NT2/D1 (cell line): ENCODE measurements at places on chromosomes 1 and 21.

- DNase-seq = no peak
Observed at GRCh38 chr1:162639718-162640117, 7.5 kb downstream of the DDR2 start.

GRCh38 chr1:91876040-91876470, 9.9 kb downstream of the TGFBR3 start:
- no peak for DNase-seq

DNA sequence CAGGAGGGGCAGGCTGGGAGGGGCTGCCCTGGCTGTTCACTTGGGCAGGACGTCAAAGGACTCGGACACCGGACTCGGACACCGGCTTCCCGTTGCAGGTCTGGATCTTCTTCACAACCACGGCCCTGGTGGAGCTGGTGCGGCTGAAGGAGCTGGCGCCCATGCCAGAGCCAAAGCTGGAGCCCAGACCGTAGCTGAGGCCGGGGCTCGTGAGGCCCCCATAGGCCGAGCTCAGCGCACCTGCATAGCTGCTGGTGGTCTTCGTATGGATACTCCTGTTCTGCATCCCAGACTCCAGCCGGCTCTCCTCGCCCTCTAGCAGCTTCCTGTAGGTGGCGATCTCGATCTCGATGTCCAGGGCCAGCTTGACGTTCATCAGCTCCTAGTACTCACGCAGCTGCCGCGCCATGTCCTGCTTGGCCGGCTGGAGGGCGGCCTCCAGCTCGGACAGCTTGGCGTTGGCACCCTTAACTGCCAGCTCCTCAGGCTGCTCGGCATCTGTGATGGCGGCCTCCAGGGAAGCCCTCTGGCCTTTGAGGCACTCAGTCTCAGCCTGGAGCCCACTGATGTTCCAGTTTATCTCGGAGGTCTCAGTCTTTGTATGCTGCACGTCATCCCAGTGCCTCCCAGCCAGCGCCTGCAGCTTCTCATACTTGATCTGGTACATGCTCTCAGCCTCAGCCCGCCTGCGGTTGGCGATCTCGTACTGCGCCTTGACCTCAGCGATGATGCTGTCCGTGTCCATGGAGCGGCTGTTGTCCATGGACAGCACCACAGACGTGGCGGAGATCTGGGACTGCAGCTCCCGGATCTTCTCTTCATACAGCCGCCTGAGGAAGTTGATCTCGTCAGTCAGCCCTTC, 15.1 kb upstream of the KLF17 start:
- peak; percentile 51 for DNase-seq

GRCh38 chr1:28010969-28011368, 51.2 kb downstream of the XKR8 start:
- no peak for DNase-seq

GRCh38 chr1:150979092-150980056, 2.7 kb upstream of the ANXA9 start:
- peak; percentile 92 for DNase-seq

GRCh38 chr1:111399792-111400610, 27.5 kb downstream of the OVGP1 start:
- peak; percentile 35 for DNase-seq

GRCh38 chr1:57188168-57188567, 222.4 kb upstream of the C8B start:
- no peak for DNase-seq

- DNase-seq = peak; percentile 87
Observed at GRCh38 chr1:52842643-52843310, at the start of gene ZYG11A. ZYG11A (plus strand) TSS chr1:52842760; CDS start chr1:52842884, 124 bp downstream.

GRCh38 chr1:159296706-159297375, 5.3 kb upstream of the FCER1A start:
- no peak for DNase-seq

GRCh38 chr1:208221291-208221622, 22.9 kb downstream of the PLXNA2 start:
- DNase-seq = no peak

GRCh38 chr1:35120458-35121133, 41.4 kb downstream of the ZMYM1 start:
- no peak for DNase-seq

DNA sequence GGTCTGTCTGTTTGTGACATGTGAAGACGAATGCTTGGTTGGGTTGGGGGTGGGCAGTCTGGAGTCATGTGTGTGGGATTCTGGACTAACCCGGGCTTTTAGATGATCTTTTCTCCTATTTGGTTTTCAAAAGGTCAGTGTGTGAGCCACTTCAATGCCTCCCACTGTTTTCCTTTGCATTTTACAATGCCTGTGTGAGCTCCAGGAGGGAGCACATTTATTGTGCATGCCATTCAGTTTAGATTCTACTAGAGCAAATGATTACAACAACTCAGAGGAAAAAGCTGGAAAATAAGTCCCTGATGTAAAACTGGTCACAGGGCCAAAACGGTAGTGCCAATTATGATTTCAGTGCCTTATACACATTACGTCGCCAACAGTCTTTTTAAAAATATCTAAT, 90.9 kb downstream of the LYPLAL1 start:
- DNase-seq = peak; percentile 28

GRCh38 chr1:168966636-168967035, 139.9 kb upstream of the ATP1B1 start:
- DNase-seq = no peak

GRCh38 chr1:94725566-94725965, 94.6 kb upstream of the SLC44A3 start:
- DNase-seq = no peak

- DNase-seq = no peak
Observed at GRCh38 chr1:207427832-207428585, 26.1 kb upstream of the CR2 start.

- DNase-seq = no peak
Observed at GRCh38 chr1:175155473-175155856, 37.1 kb downstream of the KIAA0040 start.

- DNase-seq = no peak
Observed at GRCh38 chr1:212470059-212470458, 37.3 kb downstream of the NENF start.

DNA sequence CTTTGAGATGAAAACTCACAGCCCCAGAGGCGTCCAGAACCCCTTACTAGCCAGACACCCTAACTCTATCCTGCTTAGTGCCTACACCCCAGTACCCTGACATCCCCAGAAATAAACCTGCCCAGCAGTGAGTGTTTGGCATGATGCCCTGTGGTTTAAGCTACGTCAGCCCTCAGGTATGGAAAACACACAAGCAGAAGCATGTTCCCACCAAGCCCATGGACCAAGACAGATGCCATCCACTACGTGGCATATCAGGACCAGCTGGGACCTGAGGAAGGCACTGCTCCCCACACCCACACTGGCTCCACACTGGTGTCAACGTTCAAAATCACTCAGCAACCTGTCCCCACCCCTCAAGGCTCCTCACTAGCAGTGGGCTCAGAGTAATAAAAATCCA, 116.4 kb downstream of the SYT2 start:
- no peak for DNase-seq

- no peak for DNase-seq
Observed at GRCh38 chr1:909861-910310, 13.8 kb upstream of the SAMD11 start.

- DNase-seq = no peak
Observed at GRCh38 chr1:70146488-70146887, 58.9 kb downstream of the LRRC40 start.

DNA sequence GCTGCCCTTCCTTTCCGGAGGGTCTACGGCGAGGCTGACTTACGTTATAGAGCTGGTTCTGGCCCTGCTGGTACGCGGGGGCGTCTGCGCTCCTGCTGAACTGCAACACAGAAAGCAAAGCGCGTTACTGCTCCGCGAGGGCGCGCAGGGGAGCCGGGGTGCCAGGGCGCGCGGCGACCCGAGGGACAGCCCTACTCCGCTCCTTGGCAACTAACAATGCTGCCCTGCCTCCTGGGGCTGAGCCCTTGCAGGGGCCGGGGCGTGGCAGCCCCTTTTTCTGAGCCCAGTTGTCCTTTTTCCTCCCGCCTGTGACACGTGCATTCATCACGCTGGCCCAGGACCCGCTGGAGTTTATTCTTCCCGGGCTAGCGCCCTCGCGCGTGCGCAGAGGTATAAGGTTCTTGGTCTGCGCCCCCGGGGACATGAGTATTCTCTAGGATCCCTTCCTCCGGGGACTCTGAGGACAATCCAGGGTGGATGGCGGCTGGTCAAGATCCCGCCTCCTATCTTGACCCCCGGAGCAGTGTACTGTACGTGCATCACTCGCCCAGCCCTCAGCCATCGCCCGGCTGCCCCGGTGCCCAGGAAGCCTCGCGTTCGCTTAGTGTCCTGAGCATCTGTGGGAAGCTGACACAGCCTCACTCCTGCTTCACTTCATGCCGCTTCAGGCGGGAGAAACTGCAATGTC, 78.9 kb downstream of the CD247 start:
- no peak for DNase-seq

DNA sequence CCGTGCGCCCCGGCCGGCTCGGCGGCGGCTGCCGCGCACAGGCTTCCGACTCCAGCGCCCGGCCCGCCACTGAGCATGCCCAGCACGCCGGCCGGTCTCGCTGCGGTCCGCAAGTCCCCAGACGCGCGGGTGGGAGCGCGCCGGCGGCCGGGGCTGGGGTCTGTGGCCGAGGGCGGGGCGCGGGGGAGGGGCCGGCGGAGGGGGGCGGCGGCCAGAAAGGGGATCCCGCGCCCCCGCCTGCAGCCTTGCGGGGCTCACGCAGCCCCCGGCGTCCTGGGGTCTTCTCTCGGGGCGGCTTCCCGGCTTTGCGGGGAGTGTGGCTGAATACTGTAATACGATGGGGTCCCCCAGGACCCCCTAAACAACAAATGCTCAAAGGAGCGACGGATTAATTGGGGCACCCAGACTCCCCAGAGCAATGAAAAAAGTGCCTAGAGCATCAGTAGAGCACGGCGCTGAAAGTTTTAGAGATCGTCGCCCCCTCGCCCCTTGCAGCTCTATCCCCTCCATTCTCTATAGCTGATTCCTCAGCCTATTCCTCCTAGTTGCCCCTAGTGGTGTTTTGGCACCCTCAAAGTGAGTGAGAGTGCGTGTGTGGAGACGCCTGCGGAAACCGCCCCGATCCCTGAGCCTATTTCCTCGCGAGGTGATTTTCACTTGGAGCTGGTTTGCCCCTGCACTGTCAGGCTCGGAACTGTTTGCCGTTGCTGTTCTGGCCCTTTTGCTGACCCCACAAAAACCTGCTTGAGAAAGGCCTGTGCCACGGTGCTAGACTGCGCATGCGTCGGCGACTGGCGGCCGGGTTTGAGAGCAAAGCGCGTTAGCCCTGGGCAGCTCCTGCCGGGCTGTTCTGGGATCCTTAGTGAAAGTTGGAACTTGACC, at the start of gene VAV3:
Gene VAV3 (minus strand): TSS at position 71 of the 882 bp plus-strand sequence. CDS start 311 bp downstream, outside the sequence.
- DNase-seq = peak; percentile 81

DNA sequence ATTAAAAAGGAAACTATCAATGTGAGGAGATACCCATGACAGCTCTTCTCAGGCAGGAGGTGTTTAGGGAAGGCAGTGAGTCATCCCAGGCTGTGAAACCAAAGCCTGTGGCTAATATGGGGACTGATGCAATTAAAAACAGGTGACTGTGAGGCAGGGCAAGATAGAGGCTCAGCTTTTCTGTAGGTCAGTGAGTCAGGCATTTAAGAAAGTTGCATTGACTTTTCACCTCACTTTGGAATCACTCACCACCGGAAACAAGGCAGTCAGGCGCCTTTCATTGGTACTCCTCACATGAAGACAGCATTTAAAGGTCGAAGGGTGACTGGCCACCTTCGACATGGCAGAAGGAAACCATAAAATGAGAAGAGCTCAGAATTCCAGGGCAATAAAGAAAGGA, 54.5 kb downstream of the PAPPA2 start:
- DNase-seq = no peak

DNA sequence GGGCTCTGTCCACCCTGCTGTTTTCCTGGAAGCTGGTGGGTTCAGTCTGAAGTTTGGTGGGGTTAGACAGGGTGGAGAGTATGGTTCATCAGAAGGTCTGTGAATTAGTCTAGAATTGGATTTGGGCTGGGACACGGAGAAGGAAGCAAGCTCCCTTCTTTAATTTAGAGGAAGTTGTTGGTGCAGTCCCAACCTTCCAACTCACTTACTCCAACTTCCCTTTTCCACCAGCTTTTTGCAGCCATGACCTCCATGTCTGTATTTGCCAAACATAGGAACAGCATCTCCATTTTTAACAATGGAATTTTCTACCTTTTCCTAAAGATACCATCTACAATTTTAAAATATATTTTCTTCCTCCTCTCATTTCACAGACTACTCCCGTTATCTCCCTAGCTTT, 28.5 kb upstream of the PRELP start:
- no peak for DNase-seq

DNA sequence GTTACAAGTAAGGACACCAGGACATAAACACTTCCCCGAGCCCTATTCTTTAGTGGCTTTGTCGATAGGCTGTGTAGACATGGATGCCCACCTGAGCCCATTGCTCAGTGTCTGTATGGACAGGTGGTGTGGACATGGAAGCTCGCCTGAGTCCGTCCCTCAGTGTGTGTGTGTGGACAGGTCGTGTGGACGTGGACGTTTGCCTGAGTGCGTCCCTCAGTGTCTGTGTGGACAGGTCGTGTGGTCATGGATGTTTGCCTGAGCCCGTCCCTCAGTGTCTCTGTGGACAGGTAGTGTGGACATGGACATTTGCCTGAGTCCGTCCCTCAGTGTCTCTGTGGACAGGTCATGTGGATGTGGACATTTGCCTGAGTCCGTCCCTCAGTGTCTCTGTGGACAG, 38.7 kb upstream of the COL6A2 start:
- DNase-seq = no peak

GRCh38 chr1:54857141-54857540, 29.9 kb downstream of the DHCR24 start:
- DNase-seq = no peak

- DNase-seq = no peak
Observed at GRCh38 chr1:159076438-159077119, at the start of gene AIM2. AIM2 (minus strand) TSS chr1:159076766; CDS start chr1:159073499, 3,267 bp downstream.

GRCh38 chr1:1924386-1924785, 5.3 kb upstream of the TMEM52 start:
- DNase-seq = no peak

GRCh38 chr1:33578557-33579448, 106.4 kb downstream of the ZSCAN20 start:
- no peak for DNase-seq

GRCh38 chr1:3593334-3593733, 18.0 kb downstream of the MEGF6 start:
- no peak for DNase-seq

- no peak for DNase-seq
Observed at GRCh38 chr1:110498270-110498669, 20.7 kb downstream of the KCNA10 start.

GRCh38 chr1:204507317-204508105, 8.7 kb upstream of the MDM4 start:
- DNase-seq = peak; percentile 73

DNA sequence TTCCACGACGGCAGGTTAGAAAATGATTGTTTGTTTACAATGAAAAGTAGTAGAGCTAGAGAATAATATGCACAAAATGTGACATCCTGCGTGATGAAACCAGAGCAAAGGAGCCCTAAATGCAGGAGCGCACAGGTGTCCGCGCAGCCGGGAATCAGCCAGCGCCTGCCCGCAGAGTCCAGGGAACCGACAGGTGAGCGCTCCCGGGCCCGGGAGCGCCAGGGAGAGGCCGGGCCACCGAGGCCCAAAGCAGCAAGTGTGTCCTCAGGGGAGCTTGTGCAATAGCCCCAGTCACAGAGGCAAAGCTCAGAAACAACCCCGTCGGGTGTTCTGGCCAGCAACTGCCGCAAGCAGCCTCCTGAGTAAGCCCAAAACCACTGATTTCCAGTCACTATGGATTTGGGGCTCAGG, 789 bp upstream of the GALE start:
- DNase-seq = no peak

- DNase-seq = no peak
Observed at GRCh38 chr1:10601342-10602070, 126.8 kb downstream of the PEX14 start.

GRCh38 chr1:17967623-17968255, 139.9 kb upstream of the IGSF21 start:
- DNase-seq = no peak
